ENCODE measurements at places on chromosomes 5 and 9. TPM values are rescaled to one million over a fixed set of nuclear protein-coding genes. Genes with fewer than 3 reads are reported as not detected.

The OGN gene
- total RNA-seq, result not detected

The TAF11L10 gene
- total RNA-seq, result not detected

The MED10 gene
- total RNA-seq, result 15.6 TPM

The OCLN gene
- 0.83 TPM for total RNA-seq

The ANXA2R gene
- total RNA-seq, result 1.3 TPM

The MOB3B gene
- total RNA-seq, result under 0.01 TPM

The ARSK gene
- total RNA-seq, result 22.0 TPM

DNA sequence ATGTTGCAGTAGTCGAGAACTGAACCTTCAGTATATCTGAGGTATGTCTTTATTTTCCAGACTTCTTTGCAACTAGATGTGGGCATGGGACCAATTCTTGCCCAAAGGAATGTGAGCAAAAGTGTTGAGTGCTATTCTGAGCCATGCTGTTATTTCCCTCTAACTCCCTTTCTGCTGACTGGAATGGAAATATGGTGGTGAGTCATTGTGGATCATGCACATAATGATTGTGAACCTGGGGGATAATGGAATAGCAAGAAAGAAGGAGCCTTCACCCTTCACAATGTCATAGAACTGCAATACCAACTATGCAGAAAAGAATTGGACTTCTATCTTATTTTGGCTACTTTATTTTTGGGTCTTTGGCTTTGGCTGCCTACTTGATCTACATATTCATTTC lies 10.3 kb upstream of the DOCK2 start:
- peak; percentile 95 for DNase-seq
- no peaks in the 10 kb centered on the region for H3K27me3 ChIP-seq
- peaks cover 11% of the 10 kb centered on the region for H3K4me1 ChIP-seq
- no peak overlapping the region for H3K27ac ChIP-seq
- H3K4me3 ChIP-seq, result no peak overlapping the region

- peaks cover 2% of the 10 kb centered on the region for H3K36me3 ChIP-seq
- peak; percentile 92 for DNase-seq
- no peak overlapping the region for H3K4me3 ChIP-seq
- peaks cover 26% of the 10 kb centered on the region for H3K4me1 ChIP-seq
- peak overlapping the region; percentile 42 for H3K27ac ChIP-seq
These were observed 61.8 kb downstream of the PFDN1 start for GRCh38 chr5:140240987-140241706.

- no peak for DNase-seq
- no peaks in the 10 kb centered on the region for H3K27me3 ChIP-seq
- H3K36me3 ChIP-seq, result no peaks in the 10 kb centered on the region
- H3K27ac ChIP-seq, result no peak overlapping the region
These were observed 1154.7 kb downstream of the DTWD2 start for GRCh38 chr5:117833691-117834090.

GRCh38 chr5:177334781-177335700 lies 16.4 kb downstream of the LMAN2 start:
- DNase-seq, result no peak
- H3K27me3 ChIP-seq, result no peaks in the 10 kb centered on the region
- no peaks in the 10 kb centered on the region for H3K4me1 ChIP-seq

GRCh38 chr9:111872886-111873285 lies 23.7 kb upstream of the UGCG start:
- no peak overlapping the region for H3K27ac ChIP-seq
- no peaks in the 10 kb centered on the region for H3K36me3 ChIP-seq
- H3K4me3 ChIP-seq, result no peak overlapping the region
- H3K4me1 ChIP-seq, result no peaks in the 10 kb centered on the region

- no peaks in the 10 kb centered on the region for H3K36me3 ChIP-seq
- no peak overlapping the region for H3K4me3 ChIP-seq
- no peak for DNase-seq
- H3K27ac ChIP-seq, result no peak overlapping the region
These were observed 81.5 kb downstream of the RGS3 start for GRCh38 chr9:113545068-113545467.

DNA sequence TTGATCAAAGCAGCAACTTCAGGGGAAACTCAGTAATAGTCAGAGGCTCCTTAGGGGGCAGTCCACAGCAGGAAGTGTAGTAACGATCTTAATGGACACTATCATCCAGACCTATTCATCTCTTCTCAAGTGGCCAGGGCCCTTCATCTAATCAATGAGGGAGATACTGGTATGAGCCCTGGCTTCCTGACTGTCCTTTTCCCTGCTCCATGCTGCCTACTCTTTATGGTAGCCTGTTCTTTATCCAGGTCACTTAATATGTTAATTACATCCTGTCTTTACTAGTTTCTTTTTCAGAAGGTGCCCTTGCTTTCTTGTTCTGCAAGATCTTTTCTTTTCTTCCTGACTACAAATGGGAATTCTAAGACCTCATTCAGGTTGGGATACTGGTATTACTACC lies 197.1 kb downstream of the CAVIN4 start:
- no peak overlapping the region for H3K27ac ChIP-seq
- H3K4me1 ChIP-seq, result no peaks in the 10 kb centered on the region
- no peaks in the 10 kb centered on the region for H3K36me3 ChIP-seq
- no peak for DNase-seq
- no peaks in the 10 kb centered on the region for H3K27me3 ChIP-seq
